AG04449 (cell line): ENCODE measurements at places on chromosomes 4 and X.

- no peak for DNase-seq
Observed at GRCh38 chr4:16269240-16269639, 43.0 kb upstream of the TAPT1 start.

DNA sequence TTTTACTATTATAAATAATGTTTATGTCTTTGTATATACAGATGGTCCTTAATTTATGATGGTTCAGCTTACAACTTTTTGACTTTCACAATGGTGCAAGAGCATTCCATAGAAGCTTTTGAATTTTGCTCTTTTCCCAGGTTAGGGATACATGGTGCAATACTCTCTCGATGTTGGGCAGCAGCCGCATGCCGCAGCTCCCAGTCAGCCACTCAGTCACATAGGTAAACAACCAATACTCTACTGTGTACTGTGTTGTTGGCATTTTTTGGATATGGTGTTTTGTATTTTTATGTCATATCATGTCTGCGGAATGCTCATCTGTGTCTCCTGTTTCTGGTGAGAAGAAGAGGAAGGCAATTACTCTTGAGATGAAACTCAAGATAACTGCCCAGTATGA lies 258.0 kb upstream of the ETNPPL start:
- DNase-seq = no peak

DNA sequence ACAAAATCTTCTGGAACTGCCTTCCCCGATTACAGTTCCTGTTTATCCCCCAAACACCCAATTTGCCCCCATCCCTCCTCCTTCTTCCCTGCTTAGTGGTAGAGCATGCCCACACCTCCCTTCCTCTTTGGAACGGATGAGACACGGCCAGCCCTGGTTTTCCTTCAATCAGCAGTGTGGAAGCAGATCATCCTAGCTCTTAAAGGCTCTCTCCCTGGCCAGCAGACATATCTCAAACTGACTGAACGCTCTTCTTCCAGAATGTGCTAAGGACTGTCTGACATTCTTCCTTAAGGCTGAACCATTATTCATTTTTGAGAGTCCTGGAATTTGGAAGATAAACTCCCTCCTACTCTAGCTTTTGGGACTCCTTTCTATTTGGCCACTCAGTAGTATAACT lies 161.1 kb downstream of the TRIML1 start:
- no peak for DNase-seq

DNA sequence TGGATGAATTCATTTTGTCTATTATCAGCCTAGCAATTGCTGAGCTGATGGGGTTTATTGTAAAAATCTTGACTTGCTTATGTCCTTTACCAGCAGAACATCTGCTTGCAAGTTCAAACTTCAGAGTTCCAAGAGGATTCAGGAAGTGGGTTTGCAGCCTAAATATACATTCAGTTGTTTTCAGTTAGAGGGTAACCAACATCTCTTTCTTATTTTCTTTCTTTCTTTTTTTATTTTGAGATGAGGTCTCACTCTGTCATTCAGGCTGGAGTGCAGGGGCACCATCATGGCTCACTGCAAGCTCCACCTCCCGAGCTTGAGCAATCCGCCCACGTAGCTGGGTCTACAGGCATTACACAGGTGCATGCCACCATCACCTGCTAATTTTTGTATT lies 31.4 kb upstream of the FHL1 start:
- DNase-seq = no peak

- DNase-seq = no peak
Observed at GRCh38 chr4:103994059-103994458, 274.3 kb upstream of the TACR3 start.

DNA sequence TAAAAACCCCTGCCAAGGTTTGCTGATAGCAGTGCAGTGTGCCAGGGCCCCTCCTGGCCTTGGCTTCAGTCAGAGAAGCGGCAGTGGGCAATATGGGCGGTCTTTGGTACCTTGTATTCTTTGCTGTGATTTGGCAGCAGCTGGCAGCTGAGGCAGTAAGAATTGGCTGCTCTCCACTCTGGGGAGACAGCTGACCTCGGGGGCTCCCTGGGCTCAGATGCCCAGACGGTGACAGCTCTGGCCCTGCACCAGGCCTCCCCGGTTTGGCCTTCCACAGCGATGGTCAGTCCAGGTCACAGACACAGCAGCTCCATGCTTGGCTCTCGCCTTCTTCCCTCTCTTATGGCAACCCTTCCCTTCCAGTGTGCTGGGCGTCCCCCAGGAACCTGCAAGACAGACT lies 330.9 kb downstream of the BCOR start:
- DNase-seq = no peak

GRCh38 chr4:76219299-76220055 lies 5.9 kb upstream of the SCARB2 start:
- no peak for DNase-seq

- DNase-seq = no peak
Observed at GRCh38 chr4:112031712-112032328, 113.4 kb upstream of the FAM241A start.

DNA sequence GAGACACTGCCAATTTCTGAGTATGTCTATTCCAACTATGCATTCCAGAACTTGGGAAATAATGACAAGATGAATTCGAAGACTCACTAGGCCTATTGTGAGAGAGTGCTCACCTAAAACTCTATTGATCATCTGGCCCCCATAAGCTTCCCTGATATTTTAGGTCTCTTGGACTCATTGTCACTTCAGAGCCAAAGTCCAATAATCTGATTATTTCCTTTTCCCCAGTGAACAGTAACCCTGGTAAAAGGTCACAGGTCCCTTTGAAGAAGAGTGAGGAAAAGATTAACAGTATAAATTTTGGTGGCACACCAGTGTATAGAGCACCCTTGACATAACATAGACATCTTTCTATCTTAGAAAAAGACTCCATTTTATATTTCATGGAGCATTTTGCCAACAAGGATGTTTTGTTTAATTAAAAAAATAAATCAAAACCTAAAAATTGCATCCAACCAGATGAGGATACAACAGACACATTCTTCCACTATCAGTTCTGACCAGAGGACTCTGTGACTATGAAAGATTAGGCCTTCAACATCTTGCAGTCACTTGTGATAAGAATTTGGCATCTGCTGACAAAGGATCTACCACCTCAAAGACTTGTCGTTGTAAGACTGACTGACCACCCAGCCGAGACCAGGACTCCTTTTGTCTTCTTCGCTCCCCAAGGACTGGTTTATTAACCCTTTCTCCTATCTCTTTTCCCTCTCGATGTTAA lies 191.9 kb downstream of the MAB21L2 start:
- no peak for DNase-seq

GRCh38 chrX:2316534-2316933 lies 184.2 kb downstream of the DHRSX start:
- no peak for DNase-seq

DNA sequence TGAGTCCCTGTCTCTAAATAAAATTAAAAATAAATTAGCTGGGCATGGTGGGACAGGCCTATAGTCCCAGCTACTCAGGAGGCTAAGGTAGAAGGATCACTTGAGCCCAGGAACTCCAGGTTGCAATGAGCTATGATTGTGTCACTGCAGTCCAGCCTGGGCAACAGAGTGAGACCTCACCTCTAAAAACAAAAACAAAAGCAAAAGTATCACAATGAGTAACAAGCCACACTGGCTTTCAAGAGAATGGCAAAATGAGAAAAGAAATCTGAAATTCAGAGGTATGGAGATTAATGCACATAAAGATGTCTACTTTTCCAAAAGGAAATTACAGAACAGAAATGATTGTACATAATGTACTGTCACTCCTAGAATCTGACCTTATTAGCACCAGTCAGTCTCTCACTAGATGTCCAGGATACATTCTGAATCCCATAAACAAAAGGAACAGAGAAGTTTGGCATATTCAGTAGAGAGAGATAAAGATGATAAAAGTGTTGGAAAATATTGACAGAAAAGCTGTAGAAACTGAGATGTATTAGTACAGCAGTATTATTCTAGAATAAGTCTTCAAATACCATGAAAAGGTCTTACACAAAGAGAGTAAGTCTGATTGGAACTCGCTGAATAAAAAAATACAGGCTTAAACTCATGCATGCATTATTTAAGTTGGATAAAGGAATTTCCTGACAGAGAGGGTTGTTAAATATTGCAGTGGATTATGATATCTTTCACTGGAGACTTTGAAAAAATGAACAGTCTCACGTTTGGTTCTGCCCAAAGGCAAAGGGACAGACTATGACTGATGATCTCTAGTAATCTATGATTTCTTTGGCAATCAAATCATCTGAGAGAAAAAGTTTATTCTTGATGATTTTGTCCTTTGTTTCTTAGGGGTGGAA lies 102.5 kb downstream of the SH3RF1 start:
- no peak for DNase-seq

DNA sequence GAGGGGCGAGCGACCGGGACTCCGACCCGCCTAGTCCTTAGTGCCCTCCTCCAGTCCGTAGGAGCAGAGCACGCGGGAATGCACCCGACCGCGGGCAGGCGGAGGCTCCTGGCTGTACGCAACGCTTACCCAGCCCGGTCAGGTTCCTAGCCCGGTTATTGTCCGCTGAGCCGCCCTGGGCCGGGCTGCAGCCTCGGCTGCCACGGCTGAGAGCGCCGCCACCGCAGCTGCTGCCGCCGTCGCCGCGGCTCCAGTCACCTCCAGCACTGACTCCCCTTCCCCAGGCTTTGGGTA lies at the start of gene AMER1:
TSS of gene AMER1 (minus strand) at position 268 of the 294 bp plus-strand sequence. CDS start 12,422 bp downstream, outside the sequence.
- no peak for DNase-seq
